Amniotic stem cell (primary cell): ENCODE measurements at places on chromosomes 11 and 22.

DNA sequence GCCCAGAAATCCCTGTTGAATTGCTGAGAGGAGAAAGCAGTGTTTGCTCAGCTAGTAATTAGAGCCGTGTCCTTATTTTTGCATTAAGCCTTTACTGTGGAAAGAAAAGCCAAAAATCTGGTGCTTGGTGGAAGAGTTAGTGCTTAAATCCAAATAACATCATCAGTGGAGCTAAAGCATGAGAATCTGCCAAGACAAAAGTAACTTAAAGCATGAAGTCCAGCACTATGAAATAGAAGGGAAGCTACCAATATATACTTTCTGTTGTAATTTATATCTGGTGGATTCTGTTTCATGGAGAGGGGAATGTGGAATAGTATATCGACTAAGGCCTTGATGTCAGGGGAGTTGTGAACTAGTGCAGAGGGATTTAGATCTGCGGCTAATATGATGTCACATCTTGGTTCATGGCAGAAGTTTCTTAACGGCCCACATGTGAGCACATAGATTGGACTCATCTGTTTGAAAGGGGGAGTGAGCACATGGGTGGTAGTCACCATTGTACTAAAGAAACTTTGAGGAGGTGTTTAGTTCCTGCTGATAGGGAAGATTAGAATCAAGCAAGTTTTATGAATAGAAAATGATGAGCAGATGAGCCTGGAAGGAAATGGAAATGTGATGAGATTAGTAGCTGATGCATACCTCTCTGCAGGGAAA lies 224.4 kb upstream of the MTNR1B start:
- no peak for DNase-seq

- no peak for DNase-seq
These were observed 7.6 kb downstream of the YDJC start for GRCh38 chr22:21622011-21622918.

DNA sequence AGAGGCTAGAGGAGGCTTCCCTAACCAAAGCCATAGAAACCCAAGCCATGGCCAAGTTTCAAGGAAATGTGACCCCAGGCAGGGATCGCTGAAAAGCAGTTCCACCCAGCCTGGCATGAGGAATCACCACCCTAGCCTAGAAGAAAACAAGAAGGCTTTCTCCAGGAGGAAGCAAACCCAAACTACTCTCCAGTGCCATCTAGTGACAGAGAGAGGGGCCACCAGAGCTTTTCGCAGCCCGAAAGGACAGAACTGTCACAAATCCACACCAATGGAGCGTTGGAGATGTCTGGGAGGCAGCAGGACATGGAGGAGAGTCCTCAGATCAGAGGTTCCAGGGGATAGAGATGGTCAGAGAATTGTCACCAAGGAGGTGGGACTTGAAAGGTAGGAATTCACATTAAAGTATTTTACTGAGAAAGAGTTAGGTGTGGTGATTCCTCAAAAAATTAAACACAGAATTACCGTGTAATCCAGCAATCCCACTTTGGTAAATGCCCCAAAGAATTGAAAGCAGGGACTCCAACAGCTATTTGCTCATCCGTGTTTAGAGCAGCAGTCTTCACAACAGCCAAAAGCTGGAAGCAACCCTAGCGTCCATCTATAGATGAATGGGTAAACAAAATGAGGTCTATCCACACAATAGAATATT lies 67.3 kb upstream of the NUP50 start:
- DNase-seq, result no peak

- no peak for DNase-seq
These were observed 1.7 kb upstream of the CALCA start for GRCh38 chr11:14973621-14974514.

DNA sequence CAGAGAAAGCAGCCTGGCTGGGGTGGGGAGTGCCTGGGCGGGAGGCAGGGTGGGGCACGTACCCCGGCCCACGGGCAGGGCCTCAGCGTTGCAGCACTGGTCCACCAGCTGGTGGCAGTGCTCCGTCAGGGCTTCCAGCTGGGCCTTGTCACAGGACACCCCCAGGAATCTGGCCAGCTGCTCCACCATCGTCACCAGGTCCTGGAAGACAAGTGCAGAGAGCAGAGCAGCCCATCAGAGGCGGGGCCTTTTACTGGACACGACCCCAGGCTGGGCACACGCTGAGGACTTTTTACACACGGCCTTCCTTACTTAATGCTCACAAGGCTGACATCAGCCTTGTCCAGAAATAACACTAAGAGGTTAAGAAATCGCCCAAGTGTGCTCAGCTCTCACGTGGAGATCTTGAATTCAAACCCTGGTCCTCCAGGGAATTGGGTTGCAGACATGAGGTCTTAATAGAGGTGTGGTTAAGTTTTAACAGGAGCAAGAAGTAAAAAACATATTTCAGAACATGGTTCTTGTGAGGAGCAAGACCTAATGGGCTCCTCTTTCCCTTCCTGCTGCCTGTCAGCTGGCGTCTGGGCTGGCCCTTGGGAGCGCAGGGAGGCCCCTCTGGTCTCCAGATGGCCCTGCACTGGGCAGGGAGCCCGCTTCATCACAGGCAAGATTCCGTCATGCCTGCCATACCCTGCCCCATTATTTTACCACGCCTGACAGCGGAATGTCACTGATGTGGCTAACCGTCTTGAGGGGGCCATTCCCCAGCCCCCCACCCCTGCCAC lies 17.1 kb upstream of the EFCAB6 start:
- no peak for DNase-seq
